ENCODE measurements at places on chromosomes 12 and 14.

GRCh38 chr12:17030338-17030737 lies 424.4 kb upstream of the LMO3 start:
- DNase-seq, result no peak

DNA sequence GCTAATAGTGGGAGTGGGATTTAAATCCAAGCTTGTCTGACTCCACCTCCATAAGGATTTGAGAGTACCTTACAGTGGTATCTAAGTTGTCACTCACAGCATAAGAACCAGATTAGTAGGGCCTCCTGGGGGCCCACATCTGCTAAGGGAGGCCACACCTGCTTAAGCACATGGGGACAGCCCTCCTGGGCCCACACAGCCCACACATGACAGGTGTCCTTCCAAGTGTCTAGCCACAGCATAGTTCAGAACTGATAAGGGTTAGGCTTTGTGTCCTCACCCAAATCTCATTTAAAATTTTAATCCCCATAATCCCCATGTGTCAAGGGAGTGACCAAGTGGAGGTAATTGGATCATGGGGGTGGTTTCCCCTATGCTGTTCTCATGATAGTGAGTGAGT lies 186.0 kb upstream of the HMGA2 start:
- DNase-seq, result no peak

GRCh38 chr14:39417014-39417413 lies 15.2 kb downstream of the FBXO33 start:
- DNase-seq, result no peak

GRCh38 chr12:7188562-7189397 lies 706 bp upstream of the PEX5 start:
- peak; percentile 14 for DNase-seq

DNA sequence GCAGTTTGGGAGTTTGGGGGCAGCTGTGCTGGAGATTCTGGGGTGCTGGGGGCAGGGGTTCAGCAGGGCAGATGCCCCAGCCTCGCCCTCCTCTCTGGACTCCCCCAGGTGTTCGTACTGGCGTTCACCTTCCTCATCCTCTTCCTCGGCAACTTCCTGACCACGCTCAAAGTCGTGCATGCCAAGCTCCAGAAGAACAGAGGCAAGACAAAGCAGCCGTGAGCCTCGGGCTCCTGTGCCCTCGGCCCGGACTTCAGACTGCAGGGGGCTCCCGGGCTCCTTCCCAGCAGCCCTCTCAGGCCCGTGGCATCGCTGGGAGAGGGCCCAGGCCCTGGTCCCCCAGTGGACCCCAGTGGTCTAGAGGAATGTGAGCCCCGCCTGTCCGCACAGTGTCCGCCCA lies 18.0 kb downstream of the RHOF start:
- DNase-seq, result no peak

GRCh38 chr14:104142136-104142945 lies 4.0 kb downstream of the KIF26A start:
- no peak for DNase-seq

- no peak for DNase-seq
Measured at GRCh38 chr12:108479364-108480070, 35.6 kb upstream of the FICD start.

- DNase-seq, result no peak
Measured at GRCh38 chr12:55112378-55112875, 13.8 kb upstream of the OR9K2 start.

DNA sequence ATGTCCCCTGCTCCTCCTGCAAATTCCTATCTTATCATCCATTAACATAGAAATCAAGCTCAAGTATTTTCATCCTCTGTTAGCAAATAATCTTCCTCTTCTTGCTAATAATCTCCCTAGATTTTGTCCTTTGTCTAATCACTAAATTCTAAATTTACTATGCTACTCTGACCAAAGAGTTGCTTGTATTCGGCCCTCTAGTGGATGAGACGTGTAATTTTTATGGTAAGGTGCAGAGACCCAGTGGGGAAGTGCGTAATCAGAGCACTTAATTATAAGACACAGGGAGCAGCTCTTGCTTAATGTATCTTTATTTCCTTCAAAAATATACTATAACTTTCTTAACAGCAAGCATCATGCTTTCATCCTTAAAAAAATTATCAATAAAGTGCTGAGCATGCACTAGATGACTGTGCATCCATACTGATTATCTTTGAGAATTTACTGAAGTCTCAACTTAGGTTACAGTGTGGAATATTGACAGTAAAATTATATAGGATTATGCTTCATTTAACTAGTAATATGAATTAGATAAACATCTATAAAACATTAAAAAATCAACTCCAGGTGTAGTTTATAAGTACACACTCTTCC lies 212.6 kb downstream of the SLC16A7 start:
- no peak for DNase-seq

DNA sequence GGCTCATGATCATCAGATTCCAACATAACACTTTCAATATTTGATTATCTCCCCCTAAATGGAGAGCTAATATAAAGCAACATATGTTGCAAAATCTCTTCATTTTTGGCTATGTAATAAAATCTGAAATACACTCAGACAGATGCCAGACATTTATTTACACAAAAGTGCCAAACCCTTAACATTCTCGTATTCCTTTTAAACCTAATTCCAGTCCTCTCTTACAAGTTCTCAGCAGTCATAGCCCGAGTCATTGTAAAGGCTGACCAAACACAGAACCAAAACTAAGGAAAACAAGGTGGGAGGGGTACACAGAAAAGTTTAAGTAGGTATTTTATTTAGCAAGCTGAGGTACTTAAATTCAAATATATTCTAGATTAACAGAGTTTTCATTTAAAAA lies 81.4 kb downstream of the LRP6 start:
- no peak for DNase-seq

DNA sequence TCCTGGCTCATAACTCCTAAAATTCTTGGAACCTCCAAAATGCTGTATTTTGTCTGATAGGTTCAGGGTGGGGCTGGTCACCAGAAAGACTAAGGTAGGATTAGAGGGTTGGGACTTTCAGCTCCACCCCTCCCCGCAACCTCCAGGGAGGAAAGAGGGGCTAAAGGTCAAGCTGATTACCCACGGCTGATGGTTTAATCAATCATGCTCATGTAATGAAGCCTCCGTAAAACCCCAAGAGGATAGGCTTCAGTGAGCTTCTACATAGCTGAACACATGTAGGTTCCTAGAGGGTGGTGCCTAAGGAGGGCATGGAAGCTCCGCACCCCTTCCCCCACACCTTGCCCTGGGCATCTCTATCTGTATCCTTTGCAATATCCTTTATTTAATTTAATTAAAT lies 60.0 kb downstream of the DGLUCY start:
- no peak for DNase-seq
